ENCODE measurements at places on chromosomes 2 and 18. TPM values are rescaled to one million over a fixed set of nuclear protein-coding genes. Genes with fewer than 3 reads are reported as not detected.

Gene CCBE1
- 8.5 TPM for total RNA-seq

Gene STAT4
- total RNA-seq = 9.4 TPM

Gene GNLY
- total RNA-seq = 3.5 TPM

Gene SP140L
- 4.7 TPM for total RNA-seq

Gene REG3A
- total RNA-seq = not detected

Gene KYNU
- total RNA-seq = 1.8 TPM

Gene IHH
- not detected for total RNA-seq

Gene THUMPD2
- total RNA-seq = 7.8 TPM

DNA sequence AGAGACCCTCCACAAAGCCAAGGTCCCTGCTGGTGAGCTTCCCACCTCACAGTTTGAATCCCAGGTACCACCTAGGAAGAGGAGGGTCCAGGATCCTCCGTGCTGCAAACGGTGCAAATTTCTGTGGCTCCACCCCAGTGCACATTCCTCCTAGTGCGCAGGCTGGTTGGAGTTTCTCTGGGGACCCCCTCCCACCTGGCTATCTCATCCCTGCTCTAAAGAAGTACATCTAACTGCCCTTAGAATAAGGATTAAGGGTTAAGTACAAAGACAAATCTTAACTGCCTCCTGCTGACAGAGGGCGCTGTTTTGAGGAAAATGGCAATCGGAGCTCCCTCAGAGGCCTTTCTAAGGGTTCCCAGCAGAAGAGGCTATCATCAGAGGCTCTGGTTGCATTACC lies 109.6 kb upstream of the FSIP2 start:
- no peak for DNase-seq

DNA sequence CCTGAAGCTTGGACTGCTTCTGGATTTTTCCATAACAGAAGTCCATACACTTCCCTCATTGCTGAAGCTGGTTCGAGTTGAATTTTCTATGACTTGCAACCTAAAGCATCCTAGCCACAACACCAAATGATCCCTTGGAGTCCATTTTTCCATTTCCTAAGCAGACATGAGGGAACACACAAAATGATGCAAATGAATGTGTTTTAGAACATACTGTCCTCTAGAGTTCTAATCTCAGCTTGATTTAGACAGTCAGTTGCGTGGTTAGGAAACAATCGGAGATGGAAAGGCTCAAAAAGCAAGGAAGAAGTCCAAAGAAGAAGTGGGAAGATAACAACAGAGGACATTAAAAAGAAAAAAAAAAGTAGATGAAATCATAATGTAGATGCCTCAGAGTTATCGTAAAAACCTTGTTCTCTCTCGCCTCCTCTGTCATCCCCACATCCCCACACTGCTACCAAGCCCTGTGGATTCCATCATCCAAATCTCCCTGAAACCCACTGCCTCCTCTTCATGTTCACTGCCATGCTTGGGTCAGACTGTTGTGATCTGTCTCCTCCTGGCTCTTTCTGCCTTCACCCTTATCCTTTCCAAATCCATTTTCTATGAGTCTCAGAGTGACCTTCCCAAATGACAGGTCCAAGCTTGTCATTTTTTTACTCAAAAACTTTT lies 58.4 kb downstream of the TMEM247 start:
- DNase-seq = no peak

DNA sequence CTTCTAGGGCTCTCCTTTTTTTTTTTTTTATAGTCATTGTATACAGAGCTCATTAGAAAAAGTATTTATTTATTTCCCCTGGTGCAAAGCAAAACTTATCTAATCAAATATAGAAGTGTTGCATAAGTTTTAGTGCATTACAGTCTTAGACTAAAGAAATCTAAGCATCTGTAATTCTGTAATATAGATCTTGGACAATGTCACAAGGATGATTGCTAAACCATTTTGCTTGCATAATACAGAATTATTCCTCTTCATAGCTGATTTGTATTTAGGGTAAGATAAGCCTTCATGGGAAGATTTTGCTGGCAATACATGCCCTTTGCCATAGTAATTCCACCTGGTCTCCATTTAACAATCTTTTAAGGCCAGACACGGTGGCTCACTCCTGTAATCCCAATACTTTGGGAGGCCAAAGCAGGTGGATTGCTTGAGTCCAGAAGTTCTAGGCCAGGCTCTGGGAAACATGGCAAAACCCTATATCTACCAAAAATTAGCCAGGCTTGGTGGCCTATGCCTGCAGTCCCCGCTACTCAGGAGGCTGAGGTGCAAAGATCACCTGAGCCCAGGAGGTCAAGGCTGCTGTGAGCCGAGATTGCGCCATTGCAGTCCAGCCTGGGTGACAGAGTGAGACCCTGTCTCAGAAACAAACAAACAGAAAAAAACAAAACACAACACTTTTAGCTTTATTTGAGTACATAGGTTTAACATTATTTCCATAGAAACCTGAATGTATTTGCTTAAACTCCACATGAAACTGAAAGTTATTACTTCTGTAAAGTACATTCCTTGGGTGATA lies 2.2 kb upstream of the ACADL start:
- DNase-seq = no peak

DNA sequence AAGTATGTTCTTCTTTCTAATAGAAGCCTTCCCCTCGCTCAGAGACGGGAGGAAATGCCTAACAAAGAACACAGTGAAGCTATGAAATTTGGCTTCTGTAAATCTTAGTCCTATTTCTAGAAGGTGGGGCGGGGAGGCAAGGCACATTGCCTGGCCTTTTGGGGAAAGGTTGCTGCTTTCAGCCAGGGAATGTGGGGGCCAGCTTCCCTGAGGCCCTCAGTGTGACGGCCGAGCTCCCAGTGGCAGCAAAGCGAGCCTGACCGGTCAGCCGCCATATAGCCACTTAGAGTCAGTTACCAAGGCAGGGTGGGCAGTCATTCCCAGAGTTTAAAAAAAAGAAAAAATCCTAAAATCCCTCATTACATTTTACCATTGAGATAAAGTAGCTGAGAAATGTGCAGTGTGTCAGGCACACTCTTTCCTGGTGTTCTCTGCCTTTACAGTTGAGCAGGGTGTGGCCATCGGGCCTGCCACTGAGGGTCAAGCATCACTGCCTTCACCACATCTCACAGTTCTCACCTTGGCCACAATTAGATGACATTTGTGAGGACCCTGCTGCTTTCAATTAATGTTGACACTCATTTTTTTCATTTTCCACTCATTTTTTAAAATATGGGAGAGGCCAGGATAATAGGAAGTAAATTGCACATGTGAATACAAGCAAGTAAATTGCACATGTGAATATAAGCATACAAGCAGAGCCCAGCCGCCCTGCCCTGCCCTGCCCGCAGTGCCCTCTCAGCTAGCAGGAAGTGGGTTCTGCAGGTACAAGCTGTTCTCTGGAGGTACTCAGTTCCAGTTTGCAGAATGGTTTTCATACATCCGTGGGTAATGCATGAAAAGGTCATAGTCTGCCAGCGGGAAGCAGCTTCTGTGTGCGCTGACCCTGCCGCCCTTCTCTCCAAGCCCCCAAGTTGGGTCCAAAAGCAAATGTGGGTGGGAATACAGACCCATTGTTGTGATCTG lies 76.9 kb downstream of the WDSUB1 start:
- DNase-seq = no peak

DNA sequence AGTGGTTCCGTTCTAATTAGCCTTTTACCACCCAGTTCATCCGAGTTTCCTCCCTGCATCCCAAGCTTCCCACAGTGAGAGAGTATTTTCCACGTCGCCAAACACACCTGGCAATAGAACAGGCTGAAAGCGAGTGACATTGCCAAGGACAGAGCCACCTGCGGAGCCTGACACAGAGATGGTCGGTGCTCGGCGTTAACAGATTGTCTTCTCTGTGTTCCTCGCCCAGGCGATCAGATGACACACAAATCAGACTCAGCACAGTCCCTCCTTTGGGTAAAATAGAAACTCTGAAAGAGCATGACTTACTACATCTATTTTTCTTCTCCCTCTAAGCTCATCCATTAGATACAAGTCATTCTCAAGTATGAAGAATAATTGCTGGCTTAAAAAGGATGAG lies 107.7 kb downstream of the CD226 start:
- DNase-seq = no peak

GRCh38 chr2:4828682-4829374 lies 863.4 kb upstream of the SOX11 start:
- no peak for DNase-seq

- no peak for DNase-seq
These were observed 476 bp downstream of the STRN start for GRCh38 chr2:36965751-36966369.

DNA sequence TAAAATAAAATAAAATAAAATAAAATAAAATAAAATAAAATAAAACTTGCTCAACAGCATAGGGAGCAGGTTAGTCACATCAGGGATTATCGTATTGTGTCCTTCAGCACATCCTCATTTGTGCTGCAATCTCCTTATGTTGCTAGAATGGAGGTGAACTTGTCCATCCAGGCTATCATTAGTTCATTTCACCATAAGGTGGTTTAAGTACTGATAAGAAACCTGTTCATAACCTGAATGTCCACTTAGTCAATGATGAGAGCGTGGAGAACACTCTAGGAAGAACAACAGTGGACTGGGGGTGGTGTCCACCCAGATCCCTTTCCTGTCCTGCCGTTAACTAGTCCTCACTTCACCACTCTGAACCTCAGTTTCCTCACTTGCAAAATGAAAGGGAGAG lies 21.9 kb downstream of the DHRS9 start:
- DNase-seq = no peak

DNA sequence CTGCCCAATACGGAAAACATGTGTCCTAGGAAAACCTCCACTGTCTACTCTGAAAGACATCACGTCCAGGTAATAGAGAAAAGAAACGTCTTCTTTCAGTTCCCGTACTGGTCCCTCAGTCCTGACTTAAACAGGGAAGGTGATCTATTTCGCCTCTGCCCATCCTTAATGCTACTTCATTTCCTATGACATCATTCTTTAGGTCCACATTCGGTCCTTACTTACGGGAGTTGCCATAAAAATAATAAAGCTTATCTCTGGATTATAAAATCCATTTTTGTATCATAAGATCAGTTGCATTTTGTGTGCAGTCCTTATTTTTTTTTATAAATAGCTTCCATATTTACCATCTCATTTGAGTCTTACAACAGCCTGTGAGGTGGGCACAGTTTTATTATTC lies 3.7 kb downstream of the TGFA start:
- DNase-seq = no peak

DNA sequence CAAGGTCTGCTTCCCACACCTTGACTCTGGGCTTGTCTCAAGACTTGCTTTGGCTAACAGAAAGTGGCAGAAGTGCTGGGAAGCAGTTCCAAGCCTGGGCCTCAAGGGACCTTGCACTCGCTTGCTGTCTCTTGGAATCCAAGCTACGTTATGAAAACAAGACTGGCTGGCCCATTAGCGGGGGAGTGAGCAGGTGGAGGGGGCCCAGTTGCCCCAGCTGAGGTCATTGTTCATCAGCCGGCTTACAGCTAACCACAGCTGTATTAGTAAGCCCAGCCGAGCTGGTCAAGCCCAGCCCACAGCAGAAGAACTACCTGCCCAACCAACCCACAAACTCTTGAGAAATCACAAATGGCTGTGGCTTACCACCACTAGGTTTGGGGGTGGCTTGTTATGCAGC lies 63.1 kb downstream of the MARCO start:
- no peak for DNase-seq

- DNase-seq = peak; percentile 76
These were observed 4.4 kb upstream of the ZEB2 start for GRCh38 chr2:144524118-144525009.

- DNase-seq = peak; percentile 59
These were observed 2.2 kb downstream of the TGIF1 start for GRCh38 chr18:3451989-3452749.

- no peak for DNase-seq
These were observed 2.4 kb upstream of the SP9 start for GRCh38 chr2:174332217-174332963.

DNA sequence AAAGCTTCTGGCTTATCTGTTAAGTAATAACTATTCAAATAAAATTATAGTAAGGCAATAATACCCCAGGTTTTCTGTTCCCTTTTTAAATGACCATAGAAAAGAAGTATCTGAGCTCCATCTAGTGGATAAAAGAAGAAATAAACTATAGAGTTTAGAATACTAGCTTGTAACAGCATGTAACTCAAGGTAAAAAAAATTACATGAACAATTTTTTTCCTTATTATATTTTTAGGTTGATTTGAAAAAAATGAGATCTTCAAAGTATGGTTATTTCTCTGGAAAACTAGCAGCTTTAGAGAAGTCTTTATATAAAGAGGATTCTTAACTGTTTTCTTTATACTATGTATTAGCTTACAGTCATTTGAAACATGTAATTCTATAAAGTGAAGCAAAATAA lies 58.1 kb downstream of the NCKAP1 start:
- no peak for DNase-seq

- no peak for DNase-seq
These were observed 88.2 kb upstream of the HNRNPA3 start for GRCh38 chr2:177124371-177124770.

- no peak for DNase-seq
These were observed 184.0 kb downstream of the RIT2 start for GRCh38 chr18:42931491-42931890.

DNA sequence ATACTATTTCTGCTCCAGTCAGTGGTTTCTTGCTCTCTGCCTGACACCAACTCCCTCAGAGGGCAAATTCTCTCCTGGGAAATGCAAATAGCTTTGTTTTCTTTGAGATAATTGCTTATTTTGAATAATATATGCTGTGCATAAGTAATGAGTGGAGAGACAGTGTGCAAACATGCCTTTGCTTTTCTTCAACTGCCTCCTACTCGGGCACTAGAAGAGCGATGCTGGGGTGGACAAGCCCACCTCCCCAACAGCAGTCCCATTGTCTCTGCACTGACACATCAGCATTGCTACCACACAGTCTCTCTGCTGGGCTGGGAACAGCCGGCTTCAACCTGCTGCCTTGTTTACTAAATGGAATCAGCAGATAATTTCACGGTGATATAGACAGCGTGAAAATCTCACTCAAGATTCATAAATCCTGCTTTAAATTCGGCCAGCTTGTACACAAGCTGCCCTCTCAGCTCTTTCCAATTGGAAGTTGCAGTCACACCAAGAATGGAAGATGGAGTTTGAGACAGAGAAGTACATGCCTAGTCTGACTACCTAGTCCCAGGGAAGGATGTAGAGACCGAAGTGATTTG lies 694.5 kb downstream of the TDRD15 start:
- no peak for DNase-seq

DNA sequence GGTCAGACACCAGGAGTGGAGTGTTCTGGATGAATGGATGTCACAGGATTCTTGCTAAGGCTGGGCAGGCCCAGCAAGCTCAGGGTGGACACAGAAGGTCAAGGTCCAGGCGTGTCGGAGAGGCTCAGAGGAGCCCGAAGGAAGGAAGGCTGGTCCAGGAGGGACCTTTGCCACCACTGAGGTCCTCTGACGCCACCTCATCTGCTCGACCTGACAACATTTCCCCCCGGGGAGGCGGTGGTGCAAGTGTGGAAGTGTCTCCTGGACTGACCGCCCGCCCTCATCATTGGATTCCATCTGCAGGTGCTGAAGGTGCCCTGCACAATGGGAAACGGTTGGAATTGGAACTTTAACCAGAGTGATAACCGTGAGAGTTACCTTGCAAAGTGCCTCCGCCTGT lies 124.6 kb downstream of the RTP5 start:
- DNase-seq = no peak

DNA sequence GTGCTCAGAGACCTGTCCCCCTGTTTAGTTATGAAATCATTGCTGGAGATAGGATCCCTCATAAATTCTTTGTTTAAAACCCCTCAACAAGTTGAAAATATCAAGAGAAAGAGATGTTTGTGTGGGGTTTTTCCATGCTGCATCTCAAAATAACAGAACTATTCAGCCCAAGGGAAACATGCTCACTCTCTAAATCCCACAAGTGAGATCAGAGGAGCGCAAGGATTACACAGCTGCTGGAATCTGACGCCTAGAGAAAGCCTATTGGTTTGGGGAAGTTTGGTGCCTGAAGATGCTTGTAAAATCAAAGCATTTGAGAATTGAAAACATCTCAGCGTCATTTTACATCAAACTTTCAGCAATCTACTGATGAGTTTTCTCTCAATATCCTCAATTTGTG lies 7.9 kb downstream of the FSHR start:
- DNase-seq = no peak
